ENCODE measurements at places on chromosomes 3 and 15. TPM values are rescaled to one million over a fixed set of nuclear protein-coding genes. Genes with fewer than 3 reads are reported as not detected.

GRCh38 chr15:101615986-101616848, 36.0 kb downstream of the TM2D3 start:
- DNase-seq: peak; percentile 5

DNA sequence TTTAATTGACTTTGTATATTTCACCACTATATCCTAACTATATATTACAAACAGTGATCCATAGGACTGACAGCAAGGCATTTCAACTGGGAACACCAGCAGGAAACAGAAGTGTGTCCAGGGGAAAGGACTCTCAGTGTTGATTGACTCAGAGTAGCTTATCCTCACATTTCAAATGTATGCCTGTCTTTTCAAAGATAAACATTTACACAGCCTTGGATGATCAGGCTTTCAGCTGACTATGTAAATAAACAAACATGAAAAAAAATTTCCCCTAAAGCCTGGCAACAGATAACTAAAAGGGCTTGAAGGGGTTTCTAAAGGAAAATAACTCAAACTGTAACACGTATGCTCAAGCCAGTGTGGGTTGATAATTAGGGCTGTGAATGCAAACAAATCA, 321.8 kb downstream of the TBC1D5 start:
- no peak for DNase-seq

DNA sequence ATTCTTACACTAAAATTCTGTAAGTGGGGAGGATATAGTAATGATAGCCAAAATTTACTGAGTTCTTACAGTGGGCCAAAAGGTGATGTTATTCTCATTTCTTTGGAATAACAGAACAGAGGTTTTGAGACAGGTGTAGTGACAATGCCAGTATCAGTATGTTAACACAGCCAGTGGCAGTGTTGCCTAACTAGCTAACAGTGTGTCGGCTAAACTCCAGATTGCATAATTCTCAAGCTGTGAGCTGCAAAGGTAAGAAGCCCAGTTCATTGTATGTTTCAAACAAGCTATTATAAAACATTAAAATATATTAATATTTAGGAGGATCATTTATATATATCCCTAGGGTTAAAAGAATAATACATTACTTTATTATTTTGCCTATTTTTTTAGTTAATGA, 920 bp downstream of the SLC15A2 start:
- no peak for DNase-seq

- no peak for DNase-seq
These were observed 10.9 kb upstream of the BCL2A1 start for GRCh38 chr15:79981831-79982455.

- no peak for DNase-seq
These were observed 91.1 kb upstream of the FGF7 start for GRCh38 chr15:49331951-49332350.

DNA sequence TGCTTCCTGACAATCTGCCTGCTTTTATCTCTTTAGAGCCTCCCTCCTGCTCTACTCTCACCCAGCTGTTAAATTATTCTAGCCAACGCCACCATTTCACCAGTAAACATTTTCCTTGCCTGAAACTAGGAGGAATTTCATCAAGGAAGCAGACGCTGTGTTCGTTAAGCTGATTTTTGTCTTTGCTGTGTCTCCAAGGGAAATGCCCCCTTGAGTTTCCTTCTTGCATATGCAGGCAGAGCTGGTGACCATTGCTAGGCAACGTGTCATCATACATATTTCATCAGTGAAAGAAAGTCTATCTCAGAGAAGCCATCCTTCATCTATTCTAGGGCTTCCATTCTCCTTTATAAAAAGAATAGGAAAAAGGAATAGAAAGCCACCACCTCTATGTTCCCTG, 87.0 kb upstream of the ST8SIA2 start:
- peak; percentile 60 for DNase-seq

GRCh38 chr15:98286200-98286599, 325.7 kb downstream of the ARRDC4 start:
- no peak for DNase-seq

DNA sequence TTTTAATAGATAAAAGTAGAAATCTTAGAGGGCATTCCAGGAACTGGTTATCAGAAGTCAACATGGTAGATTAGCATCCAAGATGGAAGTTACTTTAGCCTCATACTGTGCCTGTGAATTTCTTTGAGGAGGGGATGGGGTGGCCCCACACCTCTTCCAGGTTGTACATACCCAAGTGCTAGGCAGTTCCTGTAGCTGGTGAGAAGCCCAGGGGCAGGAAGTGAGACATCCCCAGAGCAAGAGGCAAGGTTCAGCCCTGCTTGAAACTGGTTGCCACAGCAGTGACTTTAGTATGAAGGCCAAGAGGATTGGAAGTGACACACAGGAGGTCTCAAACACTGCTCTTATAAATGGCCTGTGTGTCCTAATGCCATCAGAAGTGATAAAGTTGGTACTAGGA, 11.9 kb downstream of the GTPBP8 start:
- DNase-seq: no peak

DNA sequence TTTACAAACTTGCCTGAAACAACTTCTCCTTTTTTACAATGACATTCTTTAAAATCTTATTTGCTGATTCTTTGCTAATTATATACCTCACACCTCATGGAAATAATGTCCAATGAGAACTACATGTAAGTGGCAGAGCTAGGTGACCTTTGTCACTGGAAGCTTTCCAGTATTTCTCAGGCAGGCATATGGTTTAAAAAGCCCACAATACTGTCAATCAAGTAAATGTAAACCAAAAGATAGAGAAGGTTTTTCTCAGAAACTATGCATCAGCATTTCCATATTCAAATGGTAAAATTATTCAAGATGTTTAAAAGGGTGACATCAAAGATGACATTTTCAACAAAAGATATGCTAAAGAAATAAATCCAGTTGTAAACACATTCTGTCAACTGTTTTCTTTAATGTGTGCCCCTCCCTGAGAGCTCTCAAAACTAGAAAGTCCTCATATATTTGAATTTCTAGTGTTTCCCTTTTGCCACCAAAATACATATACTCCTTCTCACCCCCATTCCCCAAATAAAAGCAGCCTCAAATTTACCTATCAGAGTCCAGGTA, 10.1 kb upstream of the STRIT1 start:
- DNase-seq: no peak

- DNase-seq: no peak
These were observed 81.9 kb upstream of the PLXNA1 start for GRCh38 chr3:126900859-126901540.

DNA sequence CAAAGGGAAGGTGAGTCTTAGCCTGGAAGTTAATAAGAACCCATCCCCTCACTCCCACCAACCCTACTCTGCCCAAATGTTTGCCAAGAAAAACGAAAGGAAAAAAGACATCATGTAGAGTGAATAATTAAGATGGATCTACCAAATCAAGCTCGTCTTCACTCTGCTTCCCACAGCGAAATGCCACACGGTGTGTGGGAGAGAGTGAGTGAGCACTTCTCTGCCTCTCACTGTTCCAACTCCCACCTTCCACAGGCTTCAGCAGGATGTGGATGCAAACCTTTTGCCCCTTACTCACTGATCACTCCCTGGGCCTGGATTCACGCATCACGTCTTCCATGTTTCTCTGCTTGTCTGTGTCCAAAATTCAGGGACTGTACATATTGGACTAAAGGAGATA, 85.4 kb downstream of the WDR76 start:
- DNase-seq: no peak

DNA sequence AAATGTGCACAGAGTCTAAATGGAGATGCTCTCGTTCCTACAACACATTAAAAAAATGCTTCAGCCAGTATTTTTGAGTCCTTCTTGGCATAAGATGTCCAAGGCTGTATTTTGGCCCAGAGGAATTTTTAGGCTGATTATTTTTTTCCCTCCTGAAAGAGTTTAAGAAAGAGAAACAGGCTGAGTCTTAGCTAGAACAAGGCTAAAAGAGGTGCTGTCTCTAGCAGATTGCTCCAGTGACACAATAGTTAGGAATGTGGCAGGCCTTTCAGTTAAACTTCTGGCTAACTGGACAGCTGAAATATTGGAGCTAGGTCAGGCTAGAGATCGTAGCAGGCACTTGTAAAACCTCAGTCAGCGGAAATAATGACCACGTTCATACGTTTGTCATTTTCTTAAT, 271.4 kb upstream of the RARB start:
- no peak for DNase-seq

GRCh38 chr3:112958811-112959560, 15.9 kb downstream of the CD200R1 start:
- no peak for DNase-seq

DNA sequence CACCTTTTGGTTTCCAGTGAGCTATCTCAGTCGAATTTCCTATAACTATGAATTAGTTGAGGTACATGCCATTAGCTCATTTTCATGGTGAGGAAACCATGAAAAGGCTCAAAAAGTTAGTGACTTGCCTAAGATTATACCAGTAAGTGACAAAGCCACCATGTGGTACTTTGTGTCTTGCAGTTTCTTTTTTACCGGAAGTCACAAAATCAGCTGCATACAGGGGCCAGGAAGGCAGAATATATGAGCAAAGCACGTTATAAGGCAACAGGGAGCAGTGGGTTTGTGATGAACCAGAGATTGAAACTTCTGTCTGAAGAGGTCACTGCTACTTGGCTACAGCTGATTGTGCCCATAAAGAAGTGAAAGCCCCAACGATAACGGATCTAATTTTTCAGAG, 50.3 kb downstream of the CMTM8 start:
- no peak for DNase-seq

- DNase-seq: no peak
These were observed 43.5 kb downstream of the KLF15 start for GRCh38 chr3:126313580-126314304.

DNA sequence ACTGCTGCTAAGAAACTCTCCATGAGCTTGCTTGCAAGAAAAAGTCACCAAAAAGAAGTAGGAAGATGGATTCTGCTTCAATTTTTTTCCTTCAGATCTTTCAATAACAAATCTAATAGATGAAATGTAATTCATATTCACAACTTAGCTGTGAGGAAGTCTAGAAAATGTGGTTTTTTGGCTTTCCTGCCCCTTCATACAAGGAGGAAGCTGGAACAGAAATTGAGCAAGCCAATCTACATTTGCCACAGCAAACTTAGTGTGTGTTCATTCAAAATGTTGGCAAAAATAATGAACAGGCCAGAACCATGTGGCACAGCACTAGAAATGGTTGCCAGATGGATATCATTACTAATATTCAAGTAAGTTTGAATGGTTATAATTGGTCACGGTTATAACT, 93.2 kb upstream of the NEDD4 start:
- no peak for DNase-seq

GRCh38 chr15:27933562-27933961, 165.6 kb downstream of the OCA2 start:
- DNase-seq: peak; percentile 90

DNA sequence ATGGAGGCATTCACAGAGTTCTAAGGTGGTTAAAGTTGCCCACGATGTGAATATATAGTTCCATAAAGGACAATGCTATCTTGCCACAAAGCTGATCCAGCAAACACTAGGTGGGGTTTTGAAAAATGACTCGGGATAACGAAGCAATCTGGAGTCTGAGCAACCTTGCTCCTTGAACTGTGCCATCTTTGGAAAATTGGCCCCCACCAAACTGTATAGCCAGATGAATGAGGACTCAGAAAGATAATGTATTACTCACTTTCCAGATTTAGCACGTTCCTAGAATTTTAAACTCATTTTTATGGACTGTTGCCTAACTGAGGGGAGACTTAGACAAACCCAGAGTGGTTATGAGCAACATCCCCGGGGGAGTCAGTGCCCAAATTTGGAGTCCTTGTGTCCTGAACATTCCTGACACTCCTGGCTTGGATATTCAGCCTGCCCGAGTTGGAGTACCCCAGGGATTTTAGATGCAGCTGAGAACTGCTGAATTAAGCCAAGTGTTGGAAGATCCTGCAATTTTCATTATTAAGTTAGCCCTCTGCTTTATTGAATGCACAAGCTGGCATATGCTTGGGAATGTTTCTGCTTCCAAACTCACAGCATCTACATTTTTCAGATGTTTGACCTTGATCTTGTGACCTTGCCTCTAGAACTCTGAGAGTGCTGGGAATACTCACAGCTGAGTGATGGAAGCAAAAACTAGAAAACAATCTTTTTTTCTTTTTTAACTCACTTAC, 8.8 kb upstream of the MAGI1 start:
- DNase-seq: no peak

- DNase-seq: no peak
These were observed 61.2 kb downstream of the THBS1 start for GRCh38 chr15:39642011-39642640.

DNA sequence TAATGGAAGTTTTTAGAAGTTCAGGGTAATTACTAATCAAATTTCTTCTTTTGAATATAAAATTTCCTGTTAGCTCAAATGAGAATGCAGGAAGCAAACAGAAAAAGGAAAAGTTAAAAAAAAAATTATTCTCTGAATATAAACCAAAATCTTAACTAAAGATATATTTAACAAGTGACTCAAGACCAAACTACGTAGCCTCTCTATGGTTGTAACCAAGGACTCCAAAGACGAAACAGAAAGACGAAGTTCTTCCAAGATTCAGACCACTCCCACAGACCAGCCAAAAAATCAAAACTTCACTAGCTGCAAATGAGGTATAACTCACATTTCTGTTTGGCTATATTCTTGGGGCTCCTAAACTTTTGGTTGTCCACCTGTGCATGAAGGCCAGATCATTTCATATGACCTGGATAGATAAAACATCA, 846.5 kb upstream of the ALCAM start:
- no peak for DNase-seq

DNA sequence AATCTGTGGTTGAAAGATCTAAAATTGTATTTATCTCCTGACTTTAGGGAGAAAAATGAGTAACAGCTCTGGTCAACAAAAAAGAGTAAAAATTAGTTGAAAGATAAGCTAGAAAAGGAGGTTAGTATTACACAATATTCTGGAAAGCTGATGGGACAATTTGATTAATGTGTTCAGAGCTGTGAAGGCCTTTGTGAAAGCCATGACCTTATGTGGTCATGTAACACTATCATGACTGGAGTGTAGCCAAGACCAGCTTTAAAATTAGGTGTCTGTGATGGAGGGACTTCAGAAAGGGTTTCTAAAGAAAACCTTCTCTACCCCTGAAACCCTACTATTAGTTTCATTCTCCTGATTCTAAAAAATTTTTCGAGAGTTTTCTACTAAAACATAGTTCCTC, 127.2 kb downstream of the NFKBIZ start:
- peak; percentile 72 for DNase-seq

Gene AGBL1
- total RNA-seq: not detected

Gene ACVR2B
- total RNA-seq: 7.6 TPM

Gene RFT1
- 23.4 TPM for total RNA-seq

Gene LRRC28
- total RNA-seq: 30.5 TPM

Gene SMAD6
- 3.2 TPM for total RNA-seq

Gene GPR27
- 0.66 TPM for total RNA-seq

Gene CFAP92
- 0.16 TPM for total RNA-seq

Gene KCNH8
- total RNA-seq: 0.24 TPM

Gene SMCO1
- not detected for total RNA-seq

Gene USP13
- 7.1 TPM for total RNA-seq

Gene TMEM158
- 4.2 TPM for total RNA-seq
